ENCODE measurements at places on chromosomes 6 and 20.

DNA sequence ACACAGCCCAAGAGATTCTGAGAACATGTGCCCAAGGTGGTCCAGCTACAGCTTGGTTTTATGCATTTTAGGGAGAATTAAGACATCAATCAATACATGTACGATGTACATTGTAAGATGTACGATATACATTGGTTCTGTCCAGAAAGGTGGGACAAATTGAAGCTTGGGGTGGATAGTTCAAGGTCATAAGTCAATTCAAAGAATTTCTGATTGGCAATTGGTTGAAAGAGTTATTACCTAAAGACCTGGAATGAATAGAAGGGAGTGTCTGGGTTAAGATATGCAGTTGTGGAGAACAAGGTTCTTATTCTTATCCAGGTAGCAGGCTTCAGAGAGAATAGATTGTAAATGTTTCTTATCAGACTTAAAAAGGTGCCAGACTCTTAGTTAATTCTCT lies 31.8 kb upstream of the LCA5 start:
- DNase-seq = no peak

- no peak for DNase-seq
Observed at GRCh38 chr6:151534576-151534975, 40.8 kb downstream of the CCDC170 start.

GRCh38 chr6:138491017-138491416 lies 8.3 kb downstream of the NHSL1 start:
- DNase-seq = no peak

GRCh38 chr6:142839686-142840040 lies 105.3 kb downstream of the HIVEP2 start:
- no peak for DNase-seq

DNA sequence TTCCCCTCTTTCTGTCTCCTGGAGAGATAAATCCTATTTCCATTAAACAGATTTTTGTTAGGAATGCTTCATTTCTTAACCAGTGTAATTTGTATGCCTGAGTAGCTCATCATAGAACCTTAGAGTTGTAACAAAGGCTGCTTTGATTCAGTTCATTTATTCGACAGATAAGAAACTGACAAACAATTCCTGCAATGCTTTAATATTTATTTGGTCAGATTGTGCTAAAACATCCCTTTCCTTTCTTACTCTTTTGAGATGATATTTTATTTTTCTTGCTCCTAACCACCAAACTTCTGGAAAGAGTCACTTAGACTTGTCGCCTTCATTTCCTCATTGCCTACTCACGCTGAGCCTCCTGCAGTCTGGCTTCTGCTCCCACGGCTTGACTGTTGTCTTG lies 89.0 kb upstream of the SUPT3H start:
- DNase-seq = no peak

- DNase-seq = no peak
Observed at GRCh38 chr6:158638324-158638854, 6.2 kb downstream of the DYNLT1 start.

- DNase-seq = no peak
Observed at GRCh38 chr6:132209351-132209750, 191.9 kb downstream of the MOXD1 start.

GRCh38 chr20:38673725-38674091 lies 50.6 kb upstream of the SLC32A1 start:
- DNase-seq = no peak

DNA sequence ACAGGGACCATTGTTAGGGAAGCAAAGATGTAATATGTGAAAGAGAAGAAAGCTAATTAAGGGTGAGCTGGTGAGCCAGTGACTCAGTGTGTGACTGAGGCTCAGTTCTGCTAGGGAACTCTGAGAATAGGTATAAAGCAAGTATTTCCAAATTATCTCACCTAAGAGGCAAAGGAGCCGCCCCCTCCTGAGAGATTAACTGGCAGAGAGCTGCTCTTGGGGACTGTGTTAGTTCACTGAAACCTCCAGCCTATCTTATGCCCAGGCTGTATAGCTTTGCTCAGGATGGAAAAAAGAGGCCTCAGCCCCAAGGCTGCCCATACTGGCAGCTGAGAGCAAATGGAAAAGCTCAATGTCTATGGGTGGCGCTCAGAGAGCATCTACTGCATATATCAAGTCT lies 152.0 kb downstream of the PAK5 start:
- no peak for DNase-seq

- no peak for DNase-seq
Observed at GRCh38 chr6:105322499-105323225, 80.2 kb downstream of the PREP start.

- DNase-seq = no peak
Observed at GRCh38 chr6:109456111-109456583, 575 bp upstream of the MICAL1 start.

DNA sequence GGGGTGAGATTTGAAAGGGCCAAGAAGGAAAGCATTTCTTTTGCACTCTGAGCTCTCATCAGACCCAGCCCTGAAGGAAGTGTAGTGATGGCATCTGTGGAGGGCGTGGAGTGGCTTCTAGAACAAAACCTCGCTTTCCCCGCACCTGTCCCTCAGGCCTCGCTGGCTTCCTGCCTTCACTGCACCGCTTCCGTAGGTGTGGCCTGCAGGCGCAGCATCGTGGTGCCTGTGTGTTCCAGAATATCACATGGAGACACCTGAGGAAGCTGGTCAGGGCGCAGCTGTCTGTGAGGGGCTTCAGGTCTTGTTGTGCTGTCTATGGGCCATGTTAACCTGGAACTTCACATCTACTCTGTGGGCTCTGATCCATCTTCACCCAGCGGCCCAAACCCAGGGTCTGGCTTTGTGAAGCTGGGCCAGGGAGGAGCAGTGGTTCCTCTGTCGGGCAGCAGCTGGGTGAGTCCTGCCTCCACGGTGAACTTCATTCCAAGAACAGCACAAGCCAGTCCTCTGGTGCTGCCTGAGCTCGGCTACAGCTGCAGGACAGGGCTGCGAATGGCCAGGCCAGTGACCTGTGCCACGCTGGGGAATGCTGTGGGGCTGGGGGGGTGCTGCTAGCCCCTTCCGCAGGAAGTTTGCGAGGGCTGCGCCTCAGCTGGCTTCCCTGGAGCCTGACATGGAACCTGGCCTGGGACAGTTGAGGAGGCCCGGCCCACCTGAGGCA lies 40.9 kb downstream of the DSTN start:
- no peak for DNase-seq

- no peak for DNase-seq
Observed at GRCh38 chr6:24719125-24719971, at the start of gene C6orf62. TSS of gene C6orf62 (minus strand) at chr6:24719154. CDS start at chr6:24718668, 486 bp downstream.

DNA sequence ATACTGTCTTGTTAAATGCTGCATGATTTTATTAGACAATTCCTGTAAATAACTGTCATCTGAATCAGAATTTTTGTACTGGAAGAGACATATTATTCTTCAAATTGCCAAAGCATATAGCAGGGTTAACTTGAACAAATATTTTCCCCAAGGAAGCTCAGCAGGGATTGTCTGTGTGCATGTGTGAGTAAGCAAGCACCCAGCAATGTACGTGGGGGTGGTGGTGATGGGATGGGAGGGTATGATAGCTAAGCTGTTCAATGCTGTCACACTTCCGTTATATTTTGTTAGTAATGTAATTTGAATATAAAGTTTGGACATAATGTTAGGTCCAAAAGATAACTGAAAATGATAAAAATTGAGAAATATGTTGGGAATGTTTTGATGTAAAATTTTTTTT lies 118.1 kb downstream of the MYB start:
- DNase-seq = no peak

DNA sequence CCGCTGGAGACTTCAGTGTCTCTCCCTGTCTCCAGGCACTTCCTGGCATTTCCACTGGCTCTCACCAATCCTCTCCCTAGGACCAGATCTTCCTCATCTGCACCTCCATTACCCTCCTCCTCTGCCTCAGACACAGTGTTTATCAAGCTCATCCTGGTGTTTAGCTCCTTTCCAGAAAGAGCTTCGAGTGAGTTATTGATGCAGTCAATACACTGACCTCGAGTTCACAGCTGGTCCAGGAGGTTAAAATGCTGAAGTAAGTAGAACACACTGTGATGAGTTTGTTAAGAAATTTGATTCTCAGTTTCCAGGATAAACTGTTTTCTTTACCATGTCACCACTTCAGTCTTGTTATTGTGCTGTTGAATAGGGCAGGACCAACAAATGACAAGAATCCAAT lies 42.1 kb upstream of the ARMC2 start:
- DNase-seq = no peak

DNA sequence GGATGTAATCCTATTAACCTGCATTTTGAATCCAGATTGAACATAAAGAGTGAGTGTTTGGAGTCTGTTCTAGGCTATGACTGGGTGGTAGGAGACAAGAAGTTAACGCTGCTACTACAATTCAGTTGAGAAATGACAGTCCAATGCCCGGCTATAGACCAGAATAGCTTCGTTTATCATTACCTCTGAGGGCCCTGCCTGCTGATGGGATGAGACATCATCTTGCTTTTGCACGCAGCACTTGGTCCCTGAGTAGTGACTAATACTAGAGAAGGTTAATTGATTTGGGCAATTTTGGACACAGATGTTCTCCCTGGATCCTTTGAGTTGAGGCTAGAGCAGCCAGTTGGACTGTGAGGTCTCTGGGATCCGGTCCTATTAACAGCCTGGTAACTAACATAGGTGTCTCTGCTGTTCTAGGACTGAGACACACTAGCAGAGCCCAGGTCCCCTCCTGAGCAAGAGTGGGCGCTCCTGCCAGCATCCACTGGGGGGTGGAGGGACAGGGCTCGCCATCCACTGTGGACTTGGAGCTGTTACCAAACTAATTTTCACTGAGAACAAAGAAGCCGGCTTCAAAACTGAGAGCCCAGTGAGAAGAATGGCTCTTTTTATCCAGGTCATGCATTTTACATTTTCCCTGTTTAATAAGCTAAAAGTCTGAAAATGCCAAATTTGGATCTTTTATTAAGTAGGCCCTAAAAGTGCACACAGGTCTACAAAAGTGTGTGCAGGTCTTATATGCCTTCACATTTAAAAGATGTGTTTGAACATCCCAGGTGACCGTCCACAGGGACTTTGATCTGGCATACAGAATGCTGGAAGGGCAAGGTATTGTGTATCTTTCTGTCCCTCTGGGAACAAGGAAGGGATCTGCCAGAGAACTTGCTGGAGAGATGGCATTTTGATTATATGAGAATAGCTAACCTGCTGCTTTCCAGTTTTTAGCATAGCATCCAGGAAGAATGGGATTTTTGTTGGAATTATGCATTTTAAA lies 212.5 kb downstream of the CDH4 start:
- DNase-seq = no peak

DNA sequence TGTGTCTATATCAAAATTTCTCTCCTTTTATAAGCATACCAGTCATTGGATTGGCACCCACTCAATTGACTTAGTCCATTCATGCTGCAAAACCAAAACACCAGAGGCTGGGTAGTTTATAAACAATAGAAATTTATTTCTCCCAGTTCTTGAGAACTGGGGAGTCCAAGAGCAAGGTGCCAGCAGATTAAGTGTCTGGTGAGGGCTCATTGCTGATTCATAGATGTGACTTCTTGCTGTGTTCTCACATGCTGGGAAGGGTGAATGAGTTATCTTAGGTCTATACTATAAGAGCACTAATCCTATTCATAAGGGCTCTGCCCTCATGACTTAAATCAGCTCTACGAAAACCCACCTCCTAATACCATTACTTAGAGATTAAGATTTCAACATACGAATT lies 501.4 kb downstream of the EPM2A start:
- DNase-seq = no peak

- DNase-seq = no peak
Observed at GRCh38 chr6:105943514-105943913, 142.6 kb upstream of the PRDM1 start.

All from D721Med (cell line).